Activated CD4-positive, alpha-beta T cell treated with anti-CD3 and anti-CD28 coated beads, Interleukin-2, amount 10 ng/mL, durations not matched to agents 7 days and 5 days (primary cell): ENCODE measurements at places on chromosomes 11 and 22. TPM values are rescaled to one million over a fixed set of nuclear protein-coding genes. Genes with fewer than 3 reads are reported as not detected.

DNA sequence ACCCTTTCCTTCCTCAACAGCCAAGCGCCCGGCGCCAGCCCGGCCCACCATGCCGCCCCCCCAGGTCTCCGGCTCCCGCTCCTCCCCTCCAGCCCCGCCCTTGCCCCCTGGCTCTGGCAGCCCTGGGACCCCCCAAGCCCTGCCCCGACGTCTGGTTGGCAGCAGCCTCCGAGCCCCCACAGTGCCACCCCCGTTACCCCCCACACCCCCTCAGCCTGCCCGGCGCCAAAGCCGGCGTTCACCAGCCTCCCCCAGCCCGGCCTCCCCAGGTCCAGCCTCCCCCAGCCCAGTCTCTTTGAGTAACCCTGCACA is 3.3 kb upstream of the PDXP start:
- DNase-seq: no peak

DNA sequence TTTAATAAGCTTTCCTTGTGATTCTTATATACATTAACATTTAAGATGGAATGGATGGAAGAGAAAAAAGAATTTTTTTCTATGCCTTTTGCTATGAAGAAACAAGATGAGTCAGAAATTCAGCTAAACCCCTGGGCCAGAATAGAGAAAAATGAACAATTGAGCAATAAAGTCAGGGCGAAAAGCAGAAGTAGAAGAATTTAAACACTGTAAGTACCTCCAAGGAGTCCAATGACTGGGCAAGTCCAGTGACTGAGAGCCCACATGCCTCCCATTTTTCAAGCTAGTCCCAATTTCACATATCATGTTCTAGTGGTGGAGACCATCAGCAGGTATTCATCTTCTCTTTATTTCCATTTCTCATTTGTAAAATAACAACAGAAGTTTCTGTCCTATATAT is 18.6 kb upstream of the APLP2 start:
- DNase-seq: no peak

DNA sequence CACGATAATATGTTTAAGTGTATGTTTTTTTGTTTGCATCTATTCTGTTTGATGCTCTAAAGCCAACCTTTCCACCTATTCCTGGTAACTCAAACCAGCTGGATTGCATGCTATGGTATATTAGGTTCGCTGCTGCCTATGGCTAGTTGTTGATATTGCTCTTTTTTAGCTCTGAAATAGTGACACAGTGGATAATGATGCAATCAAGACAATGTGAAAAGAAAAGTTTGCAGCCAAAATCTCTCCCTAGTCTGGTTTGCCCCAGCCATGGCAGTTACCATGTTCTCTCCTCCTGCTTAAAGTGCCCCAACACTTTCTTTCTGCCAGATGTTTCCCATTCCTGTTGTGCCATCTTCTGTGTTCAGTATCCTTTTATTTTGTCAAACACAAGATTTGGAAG is 269.7 kb downstream of the DYNC2H1 start:
- DNase-seq: no peak

DNA sequence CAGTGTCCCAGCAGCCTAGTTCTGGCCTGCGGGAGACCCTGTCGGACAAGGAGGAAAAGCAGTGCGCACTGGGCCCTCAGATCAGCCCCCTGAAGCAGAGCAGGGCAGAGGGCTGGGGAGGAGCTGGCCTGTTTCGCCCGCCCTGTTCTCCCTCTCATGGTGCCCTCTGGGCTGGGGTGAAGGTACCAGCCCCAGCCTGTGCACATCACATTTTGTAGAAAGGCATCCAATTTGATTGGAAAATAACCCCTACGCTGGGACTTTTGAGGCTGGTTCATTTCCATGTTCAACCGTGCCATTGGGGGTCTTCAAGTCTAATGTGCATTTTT is 832 bp upstream of the NAP1L4 start:
- no peak for DNase-seq

GRCh38 chr11:114401311-114401710 is 845 bp downstream of the RBM7 start:
- no peak for DNase-seq

- no peak for DNase-seq
Measured at GRCh38 chr11:129996113-129996870, 6.3 kb downstream of the PRDM10 start.

DNA sequence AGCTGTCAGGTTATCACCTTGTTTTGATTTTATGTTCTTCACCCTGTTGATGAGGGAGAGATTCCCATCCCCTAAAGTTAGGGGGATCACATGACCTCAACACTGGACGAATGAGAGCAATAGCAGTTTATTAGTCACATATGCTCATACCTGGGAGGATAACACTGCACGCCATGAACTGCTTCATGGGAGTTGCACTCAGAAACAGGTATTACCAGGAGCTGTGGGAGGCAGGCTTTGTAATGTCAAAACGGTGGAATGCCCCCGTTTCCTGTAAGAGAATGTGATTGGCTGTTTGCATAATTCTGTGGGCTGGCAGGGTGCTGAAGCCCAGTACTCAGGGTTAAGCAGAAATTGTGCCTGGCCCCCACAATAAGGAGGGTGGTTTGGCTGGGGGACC is 3.2 kb upstream of the THY1 start:
- no peak for DNase-seq

GRCh38 chr11:1087961-1088926 is 13.6 kb downstream of the MUC2 start:
- no peak for DNase-seq

DNA sequence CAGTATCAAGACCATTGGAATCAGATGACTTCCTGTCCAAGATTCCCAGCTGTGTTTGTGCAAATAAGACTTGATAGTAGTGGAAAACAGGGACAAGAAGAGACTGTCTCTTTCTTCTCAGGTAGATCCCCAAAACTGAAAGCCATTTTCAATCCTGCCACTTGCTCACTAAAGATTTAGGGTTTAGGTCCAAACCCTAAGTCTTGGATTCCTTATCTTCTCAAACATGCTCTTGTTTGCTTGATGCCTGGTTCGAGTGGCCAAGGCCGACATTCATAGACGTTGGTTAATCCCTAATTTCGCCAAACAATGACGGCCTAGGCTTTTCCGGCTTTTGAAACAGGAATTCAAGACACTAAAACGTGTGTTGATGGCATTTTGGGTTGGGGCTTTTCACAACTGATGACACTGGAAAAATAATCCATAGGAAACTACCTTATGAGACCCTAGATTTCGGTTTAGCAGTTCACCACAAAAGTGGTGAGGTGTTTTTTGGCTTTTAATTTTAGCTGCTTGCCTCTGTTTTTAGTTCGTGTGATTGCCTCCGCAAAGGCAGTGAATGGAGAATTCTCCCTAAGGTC is 1.0 kb upstream of the GTPBP1 start:
- DNase-seq: no peak

DNA sequence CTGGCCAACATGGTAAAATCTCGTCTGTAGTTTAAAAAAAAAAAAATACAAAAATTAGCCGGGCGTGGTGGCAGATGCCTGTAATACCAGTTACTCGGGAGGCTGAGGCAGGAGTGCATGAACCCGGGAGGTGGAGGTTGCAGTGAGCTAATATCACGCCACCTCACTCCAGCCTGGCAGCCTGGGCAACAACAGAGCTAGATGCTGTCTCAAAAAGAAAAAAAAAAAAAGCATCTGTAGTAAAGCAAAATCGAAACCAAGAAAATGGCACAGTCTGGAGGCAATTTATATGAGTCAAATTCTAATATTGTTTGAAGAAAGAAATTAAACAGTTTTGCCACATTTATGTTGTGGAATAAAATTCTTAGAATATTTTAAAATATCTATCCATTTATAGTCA is 365.0 kb upstream of the CHORDC1 start:
- DNase-seq: no peak

GRCh38 chr11:130675917-130676316 is 227.5 kb downstream of the ADAMTS15 start:
- DNase-seq: no peak

DNA sequence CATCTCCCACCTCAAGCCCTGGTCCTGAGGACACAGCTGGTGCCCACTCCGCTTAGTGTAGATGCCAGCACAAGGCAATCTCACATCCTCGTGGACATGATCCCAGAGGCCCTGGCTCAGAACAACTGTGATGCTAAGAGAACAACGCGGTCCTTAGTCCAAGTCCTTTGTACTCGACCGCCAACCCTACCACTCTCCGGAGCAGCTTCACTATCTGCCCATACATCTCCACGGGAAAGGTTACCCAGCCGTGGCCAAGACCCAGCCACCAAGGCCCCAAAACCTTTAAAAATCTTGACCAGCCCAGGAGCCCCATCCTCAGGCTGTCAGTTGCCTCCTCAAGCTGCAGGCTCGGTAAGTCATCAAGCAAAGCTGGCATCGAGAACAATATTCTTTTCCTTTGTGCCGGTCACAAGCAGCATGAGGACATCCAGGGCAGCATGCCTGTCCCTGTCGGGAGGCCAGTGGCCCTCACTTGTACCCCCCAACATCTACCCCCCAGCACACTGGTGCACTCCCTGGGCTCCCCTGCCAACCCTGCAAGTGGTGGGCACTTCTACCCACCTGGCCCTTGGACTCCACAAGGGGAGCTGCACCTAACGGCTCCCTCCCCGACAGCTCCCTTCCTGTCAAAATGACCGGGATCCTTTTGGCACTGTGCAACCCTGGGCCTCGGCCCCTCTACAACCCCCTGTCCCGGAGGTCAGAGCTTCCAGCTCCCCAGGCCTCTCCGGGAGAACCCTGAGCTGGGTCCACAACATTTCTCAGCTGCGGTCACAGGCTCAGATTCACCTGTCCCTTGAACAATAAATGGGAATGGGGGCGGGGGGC is 2.5 kb downstream of the OSBPL5 start:
- no peak for DNase-seq

APOL1 gene
- 50.9 TPM for total RNA-seq

TEX54 gene
- 0.48 TPM for total RNA-seq

MOGAT2 gene
- total RNA-seq: not detected
